Stimulated activated CD8-positive, alpha-beta memory T cell treated with anti-CD3 and anti-CD28 coated beads, Interleukin-15, amount 100 ng/mL, for 24 hours (primary cell): ENCODE measurements at places on chromosomes 5 and 9.

DNA sequence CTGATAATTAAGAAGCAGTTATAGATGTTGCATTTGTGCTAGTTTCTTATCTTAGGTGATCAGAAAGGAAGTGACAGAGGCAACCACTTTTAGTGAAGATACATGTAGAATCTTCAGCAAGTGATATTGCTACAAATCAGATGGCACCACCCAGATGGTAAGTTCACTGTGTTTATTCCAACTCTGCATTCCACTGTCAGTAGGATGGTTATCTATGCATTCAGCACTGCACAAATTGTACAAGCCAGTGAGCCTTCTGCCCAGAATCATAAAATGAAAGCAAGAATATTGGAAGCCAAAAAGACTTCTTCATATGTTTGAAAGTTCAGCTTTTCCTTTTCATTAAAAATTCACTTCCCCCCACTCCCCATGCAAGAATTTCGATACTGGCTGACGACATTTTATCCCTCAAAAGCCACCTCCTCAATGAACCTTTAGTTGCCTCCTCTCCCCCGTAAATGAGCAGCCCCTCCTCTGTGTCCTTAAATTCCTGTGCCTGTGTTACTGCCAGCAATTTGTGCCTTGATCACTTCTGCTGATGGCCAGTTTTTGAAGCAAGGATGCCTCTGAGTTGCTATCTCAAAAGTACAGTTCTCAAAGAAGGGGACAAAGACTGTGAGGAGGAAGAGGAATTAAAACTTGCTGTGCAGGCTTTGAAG, 91.6 kb downstream of the ZSWIM6 start:
- DNase-seq, result no peak

DNA sequence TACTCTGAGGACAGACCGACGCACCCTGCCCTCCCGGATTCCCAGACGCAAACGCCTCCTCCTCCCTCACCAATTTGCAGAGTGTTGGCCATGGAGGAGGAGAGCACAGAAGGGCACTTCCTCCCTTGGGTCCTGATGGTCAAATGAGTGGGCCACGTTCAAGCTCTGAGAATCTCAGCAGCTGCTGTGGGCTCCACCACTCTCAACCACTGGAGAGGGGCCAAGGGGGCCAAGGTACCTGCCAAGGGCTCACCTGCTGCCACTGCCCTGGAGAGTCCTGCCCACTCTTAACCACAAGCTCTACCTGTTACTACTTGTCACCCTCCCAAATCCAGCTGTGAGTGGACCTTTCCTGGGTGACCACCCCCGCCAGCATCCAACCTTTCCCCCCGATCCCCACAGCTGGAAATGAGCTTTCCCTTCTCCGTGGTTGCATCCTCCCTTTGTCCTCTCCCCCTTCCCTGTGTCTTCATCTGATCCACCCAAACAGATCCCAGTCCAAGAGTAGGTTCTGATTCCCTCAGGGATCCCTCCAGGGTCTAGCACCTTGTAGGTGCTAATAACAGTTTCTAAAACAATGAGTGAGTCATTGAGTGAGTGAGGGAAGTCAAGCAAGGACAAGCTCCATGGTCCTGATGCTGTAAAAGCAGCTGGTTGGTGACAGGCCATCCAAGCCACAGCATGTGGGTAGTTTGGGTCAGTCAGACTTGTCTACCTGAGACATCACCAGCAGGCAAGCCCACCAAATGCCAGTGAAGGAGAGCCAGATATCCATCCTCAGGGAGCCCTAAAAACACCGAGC, 69.7 kb downstream of the FAM114A2 start:
- DNase-seq, result no peak

GRCh38 chr9:17906176-17906840, 327.4 kb downstream of the SH3GL2 start:
- no peak for DNase-seq

- no peak for DNase-seq
Observed at GRCh38 chr9:3177936-3178335, 334.0 kb upstream of the PUM3 start.

DNA sequence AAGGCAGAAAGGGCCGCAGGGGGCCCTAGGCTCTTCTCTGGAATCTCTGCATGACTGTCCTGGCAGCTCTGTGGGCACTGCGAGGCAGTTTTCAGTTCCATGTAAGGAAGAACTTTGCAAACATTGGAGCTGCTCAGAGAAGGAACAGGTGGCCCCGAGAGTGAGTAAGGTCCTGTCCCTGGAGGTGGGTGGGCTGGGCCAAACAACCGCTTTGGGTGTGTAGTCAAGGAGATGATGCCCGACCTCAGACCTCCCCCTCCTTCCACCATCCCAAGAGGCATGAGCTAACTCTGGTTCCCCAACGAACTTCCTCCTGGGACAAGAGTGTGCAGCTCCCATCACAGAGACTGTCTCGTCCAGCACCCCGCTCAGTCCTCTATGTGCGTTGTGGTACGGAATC, 20.5 kb downstream of the CSF1R start:
- DNase-seq, result no peak
